ENCODE measurements at places on chromosomes 3 and 15.

DNA sequence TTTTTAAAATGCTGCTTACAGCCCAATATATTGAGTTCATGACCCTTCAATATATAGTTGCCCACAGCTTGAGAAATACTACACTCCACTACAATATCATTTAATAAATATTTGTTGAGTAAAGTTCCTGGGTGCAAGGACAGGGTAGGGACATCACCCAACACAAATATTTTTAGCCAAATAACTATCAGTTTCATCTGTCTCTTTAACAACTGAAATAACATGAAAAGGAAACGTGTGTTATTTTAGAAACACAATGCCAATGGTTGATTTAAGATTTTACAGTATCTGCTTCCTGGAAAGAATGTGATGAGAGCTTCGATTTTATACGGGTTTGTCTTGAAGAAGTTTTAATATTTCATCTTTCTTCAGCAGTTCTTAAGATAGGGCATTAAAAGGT is 67.7 kb upstream of the CDV3 start:
- DNase-seq, result no peak

GRCh38 chr15:66985653-66986052 is 79.7 kb upstream of the SMAD3 start:
- no peak for DNase-seq

DNA sequence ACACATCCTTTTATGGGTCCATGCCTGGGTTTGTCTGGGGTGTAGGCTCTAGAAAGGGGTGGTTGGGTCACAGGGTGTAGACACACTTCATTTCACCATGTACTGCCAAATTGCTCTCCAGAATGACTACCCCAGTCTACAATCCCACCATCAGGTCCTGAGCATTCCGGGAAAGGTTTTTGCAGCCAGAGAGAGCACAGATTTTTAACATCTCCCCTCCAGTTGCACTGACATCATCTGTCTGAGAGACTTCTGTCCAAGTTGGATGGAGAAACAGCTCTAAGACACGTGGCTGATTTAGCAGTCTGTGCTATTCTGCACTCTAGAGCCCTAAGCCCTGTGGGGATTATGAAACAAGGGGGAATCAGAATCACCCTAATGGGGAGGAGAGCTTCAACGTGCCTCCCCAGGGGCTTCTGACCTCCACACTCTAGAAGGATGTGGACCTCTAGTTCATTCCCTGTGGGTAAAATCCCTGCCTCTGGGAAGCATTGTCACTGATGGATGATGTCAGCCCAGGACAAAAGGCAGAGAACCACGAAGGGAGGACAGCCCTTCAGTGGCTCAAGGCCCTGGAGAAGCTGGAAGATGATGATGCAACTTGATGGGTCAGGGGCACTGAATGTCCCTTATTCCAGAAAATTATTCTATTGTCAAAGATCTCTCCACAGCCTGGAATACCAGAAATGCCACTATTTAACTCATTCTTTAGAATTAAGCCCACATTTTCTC is 71.5 kb downstream of the CD200R1L start:
- no peak for DNase-seq

DNA sequence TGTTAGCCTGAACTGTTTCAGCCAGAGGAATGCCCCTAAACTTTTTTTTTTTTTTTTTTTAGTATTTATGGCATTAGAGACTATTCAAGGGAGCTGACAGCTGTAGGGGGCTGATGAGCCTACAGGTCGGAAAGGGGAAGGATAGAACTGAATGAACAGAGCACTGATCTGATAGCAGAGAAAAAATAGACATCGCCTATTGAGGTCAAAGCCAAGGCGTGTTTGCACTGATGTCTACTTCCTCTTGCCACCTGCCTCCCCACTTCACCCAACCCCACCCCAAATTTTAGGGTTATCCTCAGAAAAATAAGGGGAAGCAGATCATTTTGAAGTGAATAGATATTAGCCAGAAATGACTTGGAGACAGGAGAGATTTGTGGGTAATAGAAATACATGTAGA is 3.0 kb upstream of the ZMAT3 start:
- no peak for DNase-seq

GRCh38 chr15:80384432-80384831 is 19.8 kb upstream of the ARNT2 start:
- DNase-seq, result no peak

GRCh38 chr15:71708051-71708429 is 102.3 kb upstream of the NR2E3 start:
- DNase-seq, result no peak

GRCh38 chr3:33646406-33646805 is 71.6 kb downstream of the CLASP2 start:
- DNase-seq, result no peak

- DNase-seq, result no peak
Observed at GRCh38 chr3:139463466-139463865, 12.8 kb downstream of the RBP2 start.

DNA sequence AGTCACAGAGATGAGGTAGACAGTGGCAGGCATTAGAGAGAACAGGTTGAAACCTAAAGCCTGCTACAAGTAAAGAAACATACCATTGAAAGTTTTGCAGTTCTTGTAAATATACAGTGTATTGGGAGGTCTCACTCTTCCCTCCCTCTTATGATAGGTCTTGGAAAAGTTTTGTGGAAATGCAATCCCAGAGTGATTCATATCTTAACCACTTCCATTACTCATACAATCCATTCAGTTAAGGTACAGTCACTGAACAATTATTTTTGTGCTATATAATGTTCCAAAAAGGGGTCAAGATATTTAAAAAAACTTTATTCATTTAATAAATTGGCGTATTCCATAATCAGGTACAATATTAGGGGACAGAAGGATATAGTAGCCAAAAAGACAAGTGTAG is 737.7 kb upstream of the ALCAM start:
- no peak for DNase-seq

GRCh38 chr3:134527037-134527436 is 41.2 kb downstream of the CEP63 start:
- no peak for DNase-seq

DNA sequence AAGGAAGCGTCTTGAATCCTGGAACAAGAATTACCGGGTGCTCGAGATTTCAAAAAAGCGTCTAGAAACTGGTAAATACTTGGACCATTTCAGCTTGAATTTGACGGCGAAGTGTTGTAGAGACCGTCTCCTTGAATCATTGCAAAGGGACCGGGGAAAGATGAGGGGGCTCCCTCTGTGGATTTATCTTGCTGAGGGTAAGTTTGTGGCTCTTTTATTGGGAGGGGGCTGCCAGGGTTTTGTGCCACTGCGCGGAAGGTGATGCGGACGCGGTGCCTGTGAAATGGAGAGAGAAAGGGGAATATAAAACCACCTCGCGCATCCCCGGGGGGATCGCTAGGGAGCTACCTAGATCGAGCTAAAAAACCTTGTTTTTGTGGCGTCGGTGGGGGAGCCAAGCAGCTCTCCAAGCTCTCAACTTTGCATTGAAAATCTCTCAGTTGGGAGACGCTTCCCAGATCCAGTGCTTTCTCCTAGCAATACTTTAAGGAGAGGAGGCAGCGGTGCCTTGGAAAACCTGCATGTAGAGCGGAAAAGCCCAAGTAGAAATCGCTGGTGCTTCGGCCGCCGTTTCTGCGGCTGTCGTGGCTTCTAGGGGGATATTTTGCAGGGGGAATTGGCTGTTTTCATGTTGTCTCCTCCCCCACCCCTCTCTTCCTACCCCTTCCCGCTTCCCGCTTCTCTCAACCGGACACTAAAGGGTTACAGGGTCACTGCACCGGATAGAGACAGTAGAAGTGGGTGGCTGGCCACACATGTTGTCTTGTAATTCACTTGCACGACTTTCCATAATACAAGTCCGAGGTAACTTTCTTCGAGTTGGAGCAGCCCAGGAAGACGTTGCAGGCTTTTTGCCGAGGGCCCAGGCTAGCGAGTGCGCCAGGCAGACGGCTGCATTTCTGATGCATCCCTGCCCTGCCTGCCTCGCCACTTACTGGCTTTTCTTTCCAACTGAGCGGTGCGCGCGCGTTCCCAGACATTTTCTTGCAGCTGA is 187.6 kb downstream of the NLGN1 start:
- DNase-seq, result no peak

DNA sequence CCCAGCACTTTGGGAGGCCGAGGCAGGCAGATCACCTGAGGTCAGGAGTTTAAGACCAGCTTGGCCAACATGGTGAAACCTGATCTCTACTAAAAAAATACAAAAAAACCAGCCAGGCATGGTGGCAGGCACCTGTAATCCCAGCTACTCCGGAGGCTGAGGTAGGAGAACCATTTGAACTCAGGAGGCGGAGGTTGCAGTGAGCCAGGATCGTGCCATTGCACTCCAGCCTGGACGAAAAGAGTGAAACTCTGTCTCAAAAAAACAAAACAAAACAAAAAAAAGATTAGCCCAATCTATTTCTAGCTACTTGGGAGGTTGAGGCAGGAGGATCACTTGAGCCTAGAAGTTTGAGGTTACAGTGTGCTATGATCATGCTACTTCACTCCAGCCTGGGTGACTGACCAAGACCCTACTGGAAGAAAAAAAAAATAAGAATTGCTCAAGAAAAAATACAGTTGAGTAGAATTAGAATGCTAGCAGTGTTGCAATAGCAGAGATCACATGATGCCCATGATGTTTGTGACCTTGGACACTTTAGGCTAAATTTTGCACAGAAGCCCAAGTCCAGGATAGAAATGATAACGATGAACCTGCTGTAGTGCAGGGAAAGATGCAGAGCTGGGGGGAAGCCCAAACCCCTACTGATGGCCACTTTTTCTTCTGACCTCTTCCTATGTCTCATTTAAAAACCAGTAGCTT is 162.2 kb downstream of the LPP start:
- no peak for DNase-seq

GRCh38 chr3:27903446-27903845 is 181.3 kb upstream of the EOMES start:
- DNase-seq, result no peak

DNA sequence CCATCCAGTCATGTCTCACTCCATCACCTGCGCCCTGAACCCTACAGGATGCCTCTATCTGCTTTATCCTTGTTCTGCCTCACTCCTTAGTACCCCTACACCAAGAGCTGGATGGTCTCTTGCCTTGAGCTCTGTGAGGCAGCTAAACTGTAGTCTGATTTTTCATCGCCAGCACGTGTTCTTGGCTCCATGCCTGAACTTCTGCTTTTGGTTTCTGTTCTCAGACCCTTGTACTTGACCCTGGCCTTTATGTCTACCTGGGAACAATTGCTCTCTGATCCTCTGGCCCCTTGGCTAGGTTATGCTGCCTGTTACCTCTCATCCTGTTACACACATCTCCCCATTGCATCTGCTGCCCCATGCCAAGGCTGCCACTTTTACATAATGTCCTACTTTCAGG is 318.0 kb upstream of the LMCD1 start:
- DNase-seq, result no peak

GRCh38 chr15:66039117-66039871 is 170.0 kb downstream of the RAB11A start:
- DNase-seq, result no peak

- no peak for DNase-seq
Observed at GRCh38 chr3:32208447-32208846, 30.0 kb upstream of the CMTM8 start.

DNA sequence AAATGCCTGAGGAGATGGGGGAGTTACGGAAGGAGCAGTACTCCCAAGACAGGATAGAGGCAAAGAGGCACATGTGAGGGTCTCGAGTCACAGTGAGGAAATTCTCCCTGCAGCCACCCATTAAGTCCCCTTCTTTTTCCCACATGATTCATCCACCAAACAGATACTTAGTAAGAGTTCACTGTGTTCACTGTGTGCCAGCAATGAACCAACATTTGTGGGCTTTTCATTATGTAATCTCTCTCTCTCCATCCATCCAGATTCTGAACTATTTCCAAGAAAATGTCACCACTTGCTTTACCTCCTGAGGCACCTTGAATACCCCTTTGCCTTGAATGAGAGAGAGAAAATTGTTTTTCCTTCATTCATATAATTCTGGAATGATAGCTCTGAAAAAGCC is 24.6 kb upstream of the LRRFIP2 start:
- DNase-seq, result no peak

- no peak for DNase-seq
Observed at GRCh38 chr3:55017876-55018275, 90.0 kb upstream of the LRTM1 start.

DNA sequence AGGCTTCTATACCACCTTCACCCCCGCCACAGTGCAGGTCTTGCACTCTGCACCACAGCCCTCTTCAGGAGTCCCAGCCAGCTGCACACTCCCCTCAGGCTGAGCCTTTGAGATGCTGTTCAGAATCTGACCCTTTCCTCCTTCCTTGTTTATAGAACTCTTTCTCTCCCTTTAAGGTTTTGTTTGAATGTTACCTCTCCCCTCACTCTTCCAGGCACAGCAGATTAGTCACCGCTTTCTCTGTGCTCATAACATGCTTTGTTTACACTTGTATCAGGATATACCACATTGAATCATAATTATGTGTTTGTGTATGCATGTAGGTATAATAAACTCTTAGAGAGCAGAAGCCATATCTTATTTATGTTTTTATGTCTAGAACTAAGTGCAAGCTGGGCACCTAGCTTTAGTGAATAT is 168.4 kb upstream of the BCL6 start:
- DNase-seq, result no peak

DNA sequence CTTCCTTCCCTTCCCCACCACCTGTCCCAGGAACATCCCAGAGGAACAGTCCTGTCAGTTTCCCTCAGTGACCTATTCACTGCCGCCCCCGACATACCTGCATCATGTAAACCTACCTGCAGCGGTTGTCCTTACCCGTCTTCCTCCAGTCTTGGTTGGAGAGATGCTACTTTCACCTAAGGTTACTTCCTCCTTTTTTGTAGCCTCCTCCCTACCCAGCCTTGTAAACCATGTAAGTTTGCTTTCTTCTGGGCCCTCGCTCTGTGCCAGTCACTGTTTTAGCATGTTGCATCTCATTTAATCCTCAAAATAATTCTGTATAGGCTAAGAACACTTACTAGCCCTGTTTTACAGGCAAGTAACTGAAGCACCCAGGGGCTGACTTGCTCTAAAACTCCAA is 58.3 kb downstream of the GPR171 start:
- DNase-seq, result no peak

DNA sequence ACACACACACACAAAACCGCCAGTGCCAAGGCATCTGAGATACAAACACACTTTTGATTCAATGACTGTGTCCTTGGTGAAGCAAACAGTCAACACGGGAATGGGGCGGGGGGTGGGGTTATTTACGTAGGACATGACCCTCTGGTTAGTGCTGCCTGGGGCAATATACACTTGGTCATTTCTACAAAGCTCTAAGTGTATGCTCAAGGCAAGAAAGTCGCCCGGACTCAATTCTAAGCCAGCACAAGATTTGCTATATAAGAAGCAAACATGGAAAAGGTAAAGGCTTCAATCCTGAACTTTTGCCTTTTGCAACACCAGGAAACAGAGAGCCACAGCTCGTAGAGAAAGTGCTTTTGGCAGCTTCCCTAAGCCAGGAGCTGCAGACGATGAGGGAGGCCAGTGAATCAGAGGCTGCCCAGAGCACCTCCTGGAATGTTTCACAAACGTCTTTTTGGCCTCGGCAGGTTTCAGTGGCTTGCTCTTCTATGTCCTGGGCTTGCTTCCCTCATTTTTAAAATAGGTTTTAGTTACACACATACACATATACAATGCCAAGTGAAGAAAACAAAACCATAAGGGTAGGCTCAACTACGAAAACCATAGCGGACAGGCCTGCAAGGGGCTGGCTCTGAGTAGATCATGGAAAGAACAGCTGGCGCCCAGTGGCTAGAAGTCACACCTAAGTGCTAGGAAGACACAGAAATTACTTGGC is 73.6 kb downstream of the TM4SF4 start:
- no peak for DNase-seq

- no peak for DNase-seq
Observed at GRCh38 chr3:178275311-178275710, 260.9 kb upstream of the KCNMB2 start.

GRCh38 chr3:49019941-49020329 is 1.6 kb upstream of the DALRD3 start:
- no peak for DNase-seq

- no peak for DNase-seq
Observed at GRCh38 chr3:127027811-127028548, 45.1 kb downstream of the PLXNA1 start.

Data from activated gamma-delta T cell treated with Interleukin-2 at 50 U/mL for 16 hours (primary cell).